LoVo (cell line): ENCODE measurements at places on chromosomes 6 and 20.

DNA sequence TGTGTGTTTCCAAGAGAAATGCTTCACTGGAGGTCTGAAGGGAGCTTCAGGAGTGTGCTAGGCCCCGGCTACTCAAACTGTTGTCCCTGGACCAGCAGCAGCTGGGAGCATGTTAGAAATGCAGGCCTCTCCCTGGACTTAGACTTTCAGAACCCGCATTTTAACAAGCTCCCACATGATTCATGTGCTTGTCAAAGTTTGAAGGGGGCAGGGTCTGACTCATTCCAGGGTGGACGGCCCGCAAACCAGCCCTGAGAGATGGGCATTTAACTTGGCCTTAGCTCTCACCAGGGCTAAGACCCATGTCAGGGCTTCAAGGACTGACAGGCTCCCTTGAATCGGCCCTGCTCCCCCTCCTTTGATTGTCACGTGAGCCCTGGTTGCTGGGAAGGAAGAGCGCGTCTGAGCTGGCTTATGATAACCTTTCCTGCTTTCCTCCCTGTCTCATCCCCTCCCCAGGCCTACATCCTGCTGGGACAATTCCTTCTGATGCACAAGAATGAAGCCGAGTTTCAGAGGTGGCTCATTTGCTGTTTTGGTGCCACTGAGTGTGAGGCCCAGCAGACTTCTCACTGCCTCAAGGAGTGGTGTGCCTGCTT is 35.5 kb downstream of the BANF2 start:
- DNase-seq: no peak

DNA sequence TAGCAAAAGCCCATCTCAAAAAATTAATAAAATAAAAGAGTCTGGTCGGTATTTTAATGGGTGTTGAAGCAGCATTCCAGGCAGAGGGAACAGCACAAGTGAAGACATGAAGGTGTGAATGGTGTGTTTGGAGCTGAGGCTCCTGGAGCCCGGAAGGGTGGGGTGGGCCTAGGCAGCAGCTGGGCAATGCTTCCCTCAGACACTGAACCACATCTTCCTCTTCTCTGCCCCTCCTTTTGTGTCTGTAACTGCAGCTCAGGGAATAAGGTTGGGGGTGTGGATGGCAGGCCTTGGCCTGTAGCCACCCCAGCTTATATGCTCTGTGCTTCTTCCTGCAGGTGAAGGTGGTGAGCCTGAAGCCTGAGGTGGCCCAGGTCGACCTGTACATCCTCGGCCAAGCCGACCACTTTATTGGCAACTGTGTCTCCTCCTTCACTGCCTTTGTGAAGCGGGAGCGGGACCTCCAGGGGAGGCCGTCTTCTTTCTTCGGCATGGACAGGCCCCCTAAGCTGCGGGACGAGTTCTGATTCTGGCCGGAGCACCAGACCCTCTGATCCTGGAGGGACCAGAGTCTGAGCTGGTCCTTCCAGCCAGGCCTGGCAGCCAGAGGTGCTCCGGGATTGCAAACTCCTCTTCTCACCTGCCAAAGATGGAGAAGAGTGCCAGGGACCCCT is 26.6 kb downstream of the POFUT1 start:
- no peak for DNase-seq

GRCh38 chr20:32912688-32913087 is 54.0 kb downstream of the EFCAB8 start:
- DNase-seq: no peak

DNA sequence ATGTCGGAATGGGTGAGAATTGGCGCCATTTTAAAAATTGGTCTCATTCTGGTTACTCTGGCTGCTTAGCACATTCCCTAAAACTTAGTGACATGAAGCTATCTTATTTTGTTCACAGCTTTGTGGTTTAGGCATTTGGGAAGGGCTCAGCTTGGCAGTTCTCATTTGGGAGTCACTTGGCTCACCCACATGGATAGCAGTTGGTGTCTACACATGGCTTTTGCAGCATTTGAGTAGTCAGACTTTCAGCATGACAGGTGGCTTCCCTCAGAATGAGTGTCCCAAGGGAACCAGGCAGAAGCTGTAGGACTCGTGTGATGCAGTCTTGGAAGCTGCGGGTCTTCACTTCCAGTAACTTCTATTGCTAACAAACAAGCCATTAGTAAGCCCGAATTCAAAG is 64.6 kb downstream of the UST start:
- no peak for DNase-seq

GRCh38 chr6:27650620-27651370 is 177.9 kb upstream of the ZNF184 start:
- DNase-seq: peak; percentile 58

- no peak for DNase-seq
Observed at GRCh38 chr6:2630891-2631571, 119.7 kb downstream of the MYLK4 start.

DNA sequence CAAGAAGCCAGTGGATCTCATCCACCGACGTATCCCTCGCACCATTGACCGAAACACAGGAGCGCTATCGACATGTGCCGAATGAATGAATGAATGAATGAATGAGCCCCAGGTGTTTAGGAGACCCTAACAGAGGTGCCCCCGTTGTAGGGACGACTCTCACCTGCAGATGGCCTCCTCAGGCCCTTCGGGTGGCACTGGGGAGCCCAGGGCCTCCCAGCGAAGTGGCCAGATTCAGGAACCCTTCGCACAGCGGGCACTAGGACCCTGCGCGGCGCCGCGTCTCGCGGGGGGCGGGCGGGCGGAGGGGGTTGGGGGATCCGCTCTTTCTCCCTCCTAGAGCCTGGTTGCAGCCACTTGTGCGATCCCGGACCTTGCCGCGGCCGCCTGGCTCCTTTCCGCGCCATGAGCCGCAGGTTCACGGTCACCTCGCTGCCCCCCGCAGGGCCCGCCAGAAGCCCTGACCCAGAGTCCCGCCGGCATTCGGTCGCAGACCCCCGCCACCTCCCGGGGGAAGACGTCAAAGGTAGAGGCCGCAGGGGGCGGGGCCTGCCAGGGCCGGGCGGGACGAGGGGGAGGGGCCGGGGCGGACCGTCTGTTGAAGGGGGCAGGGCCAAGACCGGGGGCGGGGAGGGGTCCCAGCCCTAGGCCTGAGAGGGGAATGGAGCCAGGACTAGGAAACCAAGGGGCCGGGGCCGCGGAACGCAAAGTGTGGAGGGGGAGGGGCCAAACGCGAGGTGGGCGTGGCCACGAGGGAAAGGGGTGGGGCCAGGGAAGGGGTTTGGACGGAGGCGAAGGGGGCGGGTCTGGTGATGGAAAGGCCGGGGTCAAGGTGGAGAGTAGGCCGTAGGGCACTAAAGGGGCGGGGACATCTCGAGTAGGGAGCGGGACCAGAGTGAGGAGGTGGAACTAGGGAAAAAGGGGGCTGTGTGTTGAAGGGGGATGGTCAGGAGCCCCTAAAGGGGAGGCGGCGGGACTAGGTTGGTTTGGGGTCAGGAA is 7.4 kb upstream of the SLC12A5 start:
- peak; percentile 18 for DNase-seq

GRCh38 chr6:164303102-164303964 is 888.8 kb downstream of the QKI start:
- no peak for DNase-seq

DNA sequence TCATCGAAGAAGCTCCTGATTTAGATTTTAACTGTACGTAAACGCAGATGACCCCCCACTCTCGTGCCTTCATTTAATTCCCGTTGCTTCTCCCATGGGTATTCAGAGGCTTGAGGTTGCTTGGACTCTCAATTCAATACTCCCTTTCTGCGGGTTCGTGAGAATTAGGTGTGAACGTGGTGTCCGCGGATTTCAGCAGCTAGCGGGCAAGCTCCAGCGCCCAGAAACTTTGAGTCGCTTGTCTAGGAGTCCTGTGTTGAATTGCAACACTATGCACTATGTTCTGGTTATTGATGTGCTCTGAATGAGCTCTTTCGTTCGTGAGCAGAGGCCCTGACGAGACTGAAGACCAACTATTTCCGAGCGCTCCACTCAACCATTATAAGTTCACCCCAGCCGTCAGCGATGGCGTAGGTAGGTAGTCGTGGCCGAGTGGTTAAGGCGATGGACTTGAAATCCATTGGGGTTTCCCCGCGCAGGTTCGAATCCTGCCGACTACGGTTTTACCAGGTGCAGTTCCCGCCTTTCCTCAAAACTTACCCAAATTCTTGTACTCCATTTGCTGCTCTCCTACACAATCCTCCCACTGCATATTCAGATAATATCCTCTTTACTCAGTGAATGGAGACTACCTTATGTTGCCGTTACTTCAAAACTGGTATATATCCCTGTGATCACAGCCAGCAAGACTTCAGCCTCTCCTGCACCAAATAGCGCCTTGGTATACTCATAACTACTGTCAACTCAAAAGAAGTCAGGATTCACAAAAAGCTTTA is 72.6 kb upstream of the ZNF184 start:
- DNase-seq: peak; percentile 60

- no peak for DNase-seq
Observed at GRCh38 chr6:89068695-89069094, 11.9 kb upstream of the PNRC1 start.

DNA sequence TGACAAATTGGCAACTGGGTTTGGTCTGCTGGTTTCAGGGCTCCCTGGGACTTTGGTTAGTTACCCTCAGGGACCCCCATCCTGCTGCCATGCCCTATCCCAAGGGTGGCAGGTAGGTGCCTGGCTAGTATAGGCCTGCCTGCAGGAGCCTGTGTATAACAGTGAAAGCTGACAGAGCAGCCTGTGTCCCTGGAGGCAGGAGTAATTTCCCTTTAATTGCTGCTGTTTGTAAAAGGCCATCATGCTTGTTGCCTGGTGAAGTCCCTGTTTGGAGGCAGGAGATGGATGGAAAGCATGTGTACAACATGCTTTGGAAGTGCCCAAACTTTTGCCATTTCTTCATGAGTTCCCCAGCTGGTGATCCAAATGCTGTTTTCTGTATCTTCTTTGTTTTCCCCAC is 30.1 kb downstream of the CMTR1 start:
- DNase-seq: no peak

DNA sequence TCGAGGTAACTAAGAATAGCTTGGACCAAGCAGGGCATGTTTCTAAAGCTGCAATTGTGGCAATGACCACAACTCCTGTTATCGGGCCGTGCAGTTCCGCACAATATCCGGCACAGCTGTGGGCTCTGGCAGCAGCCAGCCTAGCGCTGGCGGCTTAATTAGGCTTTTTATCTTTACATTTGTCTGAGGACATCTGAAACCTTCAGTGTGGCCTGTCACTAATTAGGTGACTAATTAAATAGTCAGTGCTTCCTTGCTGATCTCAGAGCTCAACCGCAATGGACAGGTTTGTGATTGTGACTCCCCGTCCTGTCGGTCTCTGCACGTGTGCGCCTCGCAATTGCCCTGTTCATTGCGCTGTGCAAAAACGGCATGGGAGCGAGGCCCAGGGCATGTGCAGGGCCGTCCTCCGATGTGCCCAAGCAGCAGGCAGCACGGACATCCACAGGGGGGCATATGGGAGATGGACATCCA is 134.8 kb upstream of the INSM1 start:
- no peak for DNase-seq

DNA sequence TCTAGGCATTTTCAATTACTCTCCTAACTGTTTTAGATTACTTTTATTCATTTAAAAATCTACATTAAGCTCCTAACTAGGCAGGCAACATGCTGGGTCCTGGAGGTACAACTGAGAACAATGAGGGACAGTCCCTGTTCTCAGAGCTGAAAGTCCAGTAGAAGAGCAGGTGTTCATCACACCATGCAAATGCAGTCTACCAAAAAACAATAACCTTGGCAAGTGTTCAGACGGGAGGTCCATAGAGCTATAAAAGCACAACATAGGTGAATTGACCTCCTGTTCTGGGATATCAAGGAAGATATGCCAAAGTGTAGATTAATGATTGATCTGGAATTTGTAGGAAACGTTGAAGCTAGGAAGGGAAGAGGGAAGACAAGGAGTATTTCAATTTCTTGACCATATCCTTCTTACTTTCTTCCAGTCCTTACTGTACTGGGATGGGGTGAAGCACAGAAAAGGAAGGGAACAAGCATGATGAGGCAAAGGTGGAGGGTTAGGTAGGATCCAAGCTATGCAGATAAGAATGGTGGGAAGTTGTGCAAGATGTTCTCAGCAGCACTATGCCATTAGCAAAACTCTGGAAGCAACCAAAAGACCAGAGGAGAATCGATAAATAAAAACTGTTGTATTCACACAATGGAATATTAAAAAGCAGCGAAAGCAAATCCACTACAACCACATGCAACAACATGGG is 485.7 kb upstream of the JARID2 start:
- DNase-seq: no peak

- no peak for DNase-seq
Observed at GRCh38 chr20:13219327-13220193, 1.5 kb upstream of the ISM1 start.

- no peak for DNase-seq
Observed at GRCh38 chr20:46984405-46984804, 89.8 kb downstream of the EYA2 start.

- DNase-seq: no peak
Observed at GRCh38 chr20:24665741-24666191, 196.3 kb downstream of the SYNDIG1 start.

- no peak for DNase-seq
Observed at GRCh38 chr6:118743746-118744145, 92.4 kb upstream of the CEP85L start.

DNA sequence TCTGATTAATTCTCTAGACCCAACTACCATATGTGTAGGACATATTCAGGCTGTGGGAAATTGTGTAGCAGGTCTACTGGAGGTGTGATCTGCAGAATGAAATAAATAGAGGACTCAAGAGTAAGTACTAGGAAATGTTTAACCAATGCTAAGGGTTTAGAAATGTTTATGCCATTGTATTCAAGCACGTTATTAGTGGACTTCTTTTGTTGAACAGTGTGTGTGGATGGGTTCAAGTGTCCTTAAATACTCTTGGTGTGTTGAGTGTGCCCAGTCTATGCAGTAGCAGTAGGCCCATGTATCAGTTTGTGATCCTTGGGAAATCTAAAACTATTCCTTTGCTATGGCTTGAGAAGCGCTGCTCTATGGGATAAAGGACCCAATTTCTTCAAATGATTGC is 112.1 kb downstream of the FARS2 start:
- no peak for DNase-seq

DNA sequence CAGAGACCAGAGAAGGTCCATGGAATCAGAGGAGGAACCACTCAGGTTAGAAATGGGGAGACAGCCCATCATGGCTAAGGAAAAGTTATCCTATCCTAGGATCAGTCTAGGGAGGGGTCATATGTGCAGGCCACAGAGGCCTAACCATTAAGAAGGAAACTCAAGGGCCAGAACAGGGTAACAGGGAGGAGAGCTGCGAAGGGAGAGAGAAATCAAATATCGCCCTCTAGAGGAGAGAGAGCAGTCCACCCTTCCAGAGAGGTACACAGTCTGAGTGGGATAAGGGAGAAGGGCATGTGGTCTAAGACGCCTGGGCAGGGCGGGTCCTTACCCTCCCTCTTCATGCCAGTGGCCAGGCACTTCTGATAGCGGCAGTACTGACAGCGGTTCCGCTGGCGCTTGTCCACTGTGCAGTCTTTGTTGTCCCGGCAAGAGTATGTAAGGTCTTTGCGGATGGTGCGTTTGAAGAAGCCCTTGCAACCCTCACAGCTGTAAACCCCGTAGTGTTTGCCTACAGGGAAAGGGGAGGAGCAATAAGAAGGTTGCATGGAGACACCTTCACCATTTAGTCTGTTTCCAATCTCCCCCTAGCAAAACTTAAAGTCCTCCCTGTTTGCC is 2.9 kb downstream of the RXRB start:
- DNase-seq: peak; percentile 44

- DNase-seq: no peak
Observed at GRCh38 chr20:59078231-59078630, 35.6 kb upstream of the PRELID3B start.
